ENCODE measurements at places on chromosomes 1 and 21.
A peak's percentile ranks its signal among the peaks of the same experiment; 100 is the strongest.

DNA sequence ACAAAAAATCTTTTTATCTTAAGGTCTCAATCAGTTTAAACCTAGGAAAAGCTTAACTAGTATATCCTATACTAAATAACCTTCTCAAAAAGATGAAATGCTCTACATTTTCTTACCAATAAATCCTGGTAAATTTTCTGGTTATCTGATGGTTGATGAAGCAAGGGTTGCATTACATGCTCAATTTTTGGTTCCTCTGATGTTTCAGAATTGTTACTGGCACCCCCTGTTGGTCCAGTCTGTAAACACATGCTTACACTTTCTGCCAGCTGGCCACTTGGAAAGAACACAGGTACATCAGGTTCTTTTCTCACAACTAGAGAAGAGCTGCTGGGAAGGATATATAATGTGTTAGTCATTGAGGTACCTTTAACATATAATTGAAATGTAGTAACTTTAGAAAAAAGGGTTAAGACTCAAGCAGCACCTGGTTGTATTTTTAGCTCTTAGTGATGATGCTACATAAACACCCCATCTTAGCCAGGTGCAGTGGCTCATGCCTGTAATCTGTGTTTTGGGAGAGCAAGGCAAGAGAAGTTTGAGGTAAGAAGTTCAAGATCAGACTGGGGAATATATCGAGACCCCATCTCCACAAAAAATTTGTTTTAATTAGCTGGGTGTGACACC lies 30.9 kb upstream of the TAL1 start:
- ATAC-seq: no peak

DNA sequence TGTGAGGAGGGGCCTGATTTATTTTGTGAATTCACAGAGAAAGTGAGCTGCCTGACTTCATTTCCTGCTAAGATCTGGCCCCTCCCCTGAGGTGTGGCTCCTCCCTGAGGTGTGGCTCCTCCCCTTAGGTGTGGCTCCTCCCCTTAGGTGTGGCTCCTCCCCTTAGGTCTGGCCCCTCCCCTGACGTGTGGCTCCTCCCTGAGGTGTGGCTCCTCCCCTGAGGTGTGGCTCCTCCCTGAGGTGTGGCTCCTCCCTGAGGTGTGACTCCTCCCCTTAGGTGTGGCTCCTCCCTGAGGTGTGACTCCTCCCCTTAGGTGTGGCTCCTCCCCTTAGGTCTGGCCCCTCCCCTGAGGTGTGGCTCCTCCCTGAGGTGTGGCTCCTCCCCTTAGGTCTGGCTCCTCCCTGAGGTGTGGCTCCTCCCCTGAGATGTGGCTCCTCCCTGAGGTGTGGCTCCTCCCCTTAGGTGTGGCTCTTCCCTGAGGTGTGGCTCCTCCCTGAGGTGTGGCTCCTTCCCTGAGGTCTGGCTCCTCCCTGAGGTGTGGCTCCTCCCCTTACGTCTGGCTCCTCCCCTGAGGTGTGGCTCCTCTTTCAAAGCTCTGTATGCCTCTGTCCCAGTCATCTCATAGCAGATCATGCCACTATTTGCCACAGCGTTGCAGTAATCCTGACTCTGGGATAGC lies 26.9 kb upstream of the LRRC3 start:
- peak; percentile 78 for ATAC-seq

DNA sequence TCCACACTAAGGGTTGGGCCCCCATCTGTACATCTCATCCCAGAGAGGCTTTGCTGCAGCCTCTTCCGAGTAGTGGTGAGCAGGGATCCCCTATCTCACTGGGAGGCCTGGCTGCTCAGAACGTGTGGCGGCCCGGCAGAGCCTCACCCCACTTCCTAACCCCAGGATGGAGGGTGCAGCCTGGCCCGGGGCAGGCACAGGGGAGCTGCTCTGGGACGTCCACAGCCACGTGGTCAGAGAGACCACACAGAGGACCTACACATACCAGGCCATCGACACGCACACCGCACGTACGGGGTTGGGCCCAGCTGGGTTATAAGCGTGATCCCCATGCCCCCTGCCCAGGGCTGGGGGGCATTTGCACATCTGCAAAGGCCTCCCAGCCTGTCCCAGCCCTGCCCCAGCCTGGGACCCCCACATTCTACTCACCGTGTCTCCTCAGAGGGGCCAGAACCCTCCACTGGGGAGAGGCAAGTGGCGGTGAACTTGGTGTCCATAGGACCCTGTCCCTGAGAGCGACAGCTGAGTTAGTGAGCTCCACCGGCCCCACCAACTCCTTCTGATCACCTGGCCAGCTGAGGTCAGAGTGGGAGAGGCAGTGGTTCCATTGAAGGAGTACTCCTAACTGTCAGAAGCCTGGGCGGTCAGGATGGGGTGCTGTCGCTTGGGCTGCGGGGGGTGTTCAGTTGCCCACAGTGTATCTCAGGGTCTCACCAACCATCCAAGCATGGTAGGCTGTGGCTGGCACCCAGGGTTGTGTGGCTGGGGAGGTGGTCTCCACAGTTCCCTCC lies 41.2 kb downstream of the TRIM11 start:
- ATAC-seq: no peak

DNA sequence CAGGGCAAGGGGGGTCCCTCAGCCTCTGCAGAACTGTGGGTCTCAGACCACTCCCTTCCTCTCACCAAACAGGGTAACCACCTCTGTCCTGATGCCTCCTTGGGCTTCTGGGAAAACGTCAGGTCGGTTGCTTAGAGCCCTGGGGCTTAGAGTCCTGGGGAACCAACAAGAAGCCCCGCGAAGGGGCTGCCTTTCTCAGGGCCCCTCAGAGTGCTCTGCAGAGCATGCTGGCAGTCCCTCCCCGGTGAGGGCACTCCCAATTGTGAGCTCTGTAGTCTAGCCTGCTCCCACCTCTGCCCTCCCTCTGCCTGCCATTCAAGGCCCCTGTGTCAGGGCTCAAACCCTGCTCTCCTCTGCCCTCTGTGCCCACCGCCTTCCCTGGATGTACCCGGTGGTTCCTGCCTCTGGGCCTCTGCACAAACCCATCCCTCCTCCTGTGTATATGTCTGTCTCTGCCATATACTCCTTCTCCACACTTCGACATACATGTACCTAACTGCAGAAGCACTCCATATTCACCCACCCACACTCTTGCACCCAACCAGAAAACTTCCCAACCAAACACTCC lies 92.3 kb downstream of the DMRTB1 start:
- no peak for ATAC-seq

GRCh38 chr21:26833460-26833939 lies 11.7 kb downstream of the ADAMTS1 start:
- no peak for ATAC-seq

- no peak for ATAC-seq
These were observed 2.0 kb downstream of the PRKCZ start for GRCh38 chr1:2052054-2052679.

GRCh38 chr1:30789388-30790255 lies 32.0 kb upstream of the LAPTM5 start:
- no peak for ATAC-seq

DNA sequence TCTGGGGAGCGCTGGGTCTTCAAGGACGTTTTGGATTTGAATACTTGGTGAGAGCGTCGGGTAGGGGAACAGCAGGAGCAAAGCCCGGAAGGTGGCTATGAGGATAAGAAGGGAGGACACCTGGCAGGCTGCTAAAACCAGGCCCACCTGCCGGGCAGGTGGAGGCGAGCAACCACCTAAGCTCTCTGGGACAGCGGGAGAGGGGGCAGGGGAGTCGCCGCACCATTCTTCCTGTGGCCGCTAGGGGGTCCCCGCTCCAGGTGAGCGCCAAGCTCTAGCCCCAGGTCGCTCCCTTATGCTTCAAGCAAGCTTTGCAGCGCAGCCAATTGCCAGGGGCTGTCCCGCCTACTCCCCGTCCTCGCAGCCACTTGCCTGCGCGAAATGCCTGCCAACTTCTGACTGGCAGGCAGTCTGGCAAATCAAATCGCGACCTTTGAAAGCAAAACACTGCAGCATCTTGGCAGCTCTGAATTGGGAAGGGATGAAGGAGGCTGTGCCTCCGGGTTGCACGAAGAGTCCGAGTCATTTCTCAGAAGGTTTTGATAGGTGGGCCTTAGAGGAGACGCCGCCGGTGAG lies at the start of gene NIPAL3:
TSS of gene NIPAL3 (plus strand) at position 469 of the 576 bp plus-strand sequence. CDS start 3,746 bp downstream, outside the sequence.
- peak; percentile 94 for ATAC-seq

GRCh38 chr1:62295921-62296491 lies 23.2 kb downstream of the KANK4 start:
- peak; percentile 46 for ATAC-seq

DNA sequence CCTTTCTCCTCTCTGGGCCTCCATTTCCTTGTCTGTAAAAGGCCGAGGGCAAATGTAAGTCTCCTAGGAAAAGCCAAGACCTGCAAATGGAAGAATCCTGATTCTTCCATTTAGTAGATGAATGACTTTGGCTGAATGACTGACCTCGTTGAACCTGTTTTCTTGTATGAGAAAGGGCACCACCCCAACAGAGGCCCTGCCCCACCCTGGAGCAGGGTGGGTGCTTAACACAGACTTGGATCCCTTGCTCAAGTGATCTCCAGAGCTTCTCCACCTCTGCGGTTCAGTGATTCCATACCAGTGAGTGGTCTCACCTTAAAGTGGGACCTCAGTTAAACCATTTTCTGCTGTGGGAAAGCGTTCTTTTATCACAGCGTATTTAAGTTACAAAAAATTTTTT lies 39.0 kb upstream of the GUCA2B start:
- ATAC-seq: no peak

- no peak for ATAC-seq
These were observed 168.1 kb downstream of the FCRL5 start for GRCh38 chr1:157384258-157384657.

DNA sequence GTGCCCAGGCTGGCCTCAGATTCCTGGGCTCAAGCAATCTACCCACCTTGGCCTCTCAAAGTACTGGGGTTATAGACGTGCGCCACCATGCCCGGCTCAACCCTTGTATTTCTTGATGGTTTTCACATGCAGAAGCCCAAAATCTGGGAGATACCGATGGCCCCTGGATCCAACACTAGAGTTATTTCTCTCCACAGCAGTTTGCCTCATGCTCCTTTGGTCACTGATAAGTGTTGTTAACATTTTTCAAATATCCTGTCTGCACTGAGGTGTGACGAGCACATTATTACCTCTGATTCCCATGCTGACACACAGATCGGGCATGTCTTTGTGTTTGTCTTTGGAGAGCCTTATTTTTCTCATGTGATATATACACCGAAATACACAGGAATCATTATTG lies 107.0 kb downstream of the KIF26B start:
- ATAC-seq: no peak

GRCh38 chr1:218692808-218693207 lies 347.7 kb downstream of the TGFB2 start:
- no peak for ATAC-seq

GRCh38 chr1:172212124-172212523 lies 208.4 kb upstream of the C1orf105 start:
- ATAC-seq: no peak

DNA sequence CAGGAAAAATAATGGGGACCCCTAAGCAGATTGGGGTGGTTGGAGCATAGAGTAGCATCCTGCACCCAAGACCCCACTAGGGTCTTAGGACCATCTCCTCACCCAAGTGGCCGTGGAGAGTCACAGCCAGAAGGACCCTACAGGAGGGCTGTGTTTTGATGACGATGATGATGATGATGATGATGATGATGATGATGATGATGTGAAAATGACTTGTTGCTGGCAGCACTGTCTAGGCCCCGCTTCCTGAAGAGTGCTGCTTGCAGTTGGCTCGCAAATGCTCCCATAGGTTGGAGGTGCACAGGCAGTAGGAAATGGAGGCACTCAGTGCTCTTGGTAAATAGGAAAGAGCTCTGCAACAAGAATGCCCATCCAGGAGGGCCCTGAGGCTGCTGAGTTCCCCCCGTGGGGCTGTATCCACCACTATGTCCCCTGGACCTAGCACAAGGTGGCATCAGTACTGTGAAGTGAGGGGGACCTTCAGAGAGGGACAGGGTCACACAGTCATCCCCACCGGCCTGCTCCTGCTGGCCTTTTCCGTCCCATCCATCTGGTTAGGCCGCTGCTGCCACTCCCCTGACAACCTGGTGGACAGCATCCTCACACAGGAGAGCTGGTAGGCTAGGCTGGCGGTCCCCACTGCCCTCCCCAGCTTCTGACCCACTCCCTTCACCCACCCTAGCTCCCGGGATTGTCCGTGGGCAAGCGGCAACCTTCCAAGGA lies 139.6 kb downstream of the FOXD2 start:
- ATAC-seq: no peak

DNA sequence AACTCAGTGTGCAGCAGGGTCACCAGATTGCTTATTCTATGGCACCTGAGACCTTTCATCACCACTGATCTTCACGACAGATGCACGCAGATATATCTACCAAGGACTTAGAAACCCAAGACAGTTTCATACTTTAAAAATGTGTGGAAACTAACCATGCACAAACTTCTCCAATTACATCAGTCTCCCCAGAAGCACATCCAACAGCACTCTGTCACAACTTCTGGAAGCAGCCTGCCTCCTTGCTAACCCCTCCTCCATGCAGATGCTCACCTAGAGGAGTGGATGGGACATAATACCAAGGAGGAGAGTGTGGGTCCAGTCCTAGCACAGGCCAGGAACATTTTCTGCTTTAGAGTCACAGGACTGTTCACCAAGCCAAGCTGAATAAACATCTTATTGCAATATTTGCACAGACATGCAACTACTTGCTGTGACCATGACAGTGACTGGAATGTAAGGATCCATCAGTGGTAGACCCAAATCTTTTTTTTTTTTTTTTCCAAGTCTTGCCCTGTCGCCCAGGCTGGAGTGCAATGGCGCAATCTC lies 69.4 kb downstream of the HIVEP3 start:
- no peak for ATAC-seq

DNA sequence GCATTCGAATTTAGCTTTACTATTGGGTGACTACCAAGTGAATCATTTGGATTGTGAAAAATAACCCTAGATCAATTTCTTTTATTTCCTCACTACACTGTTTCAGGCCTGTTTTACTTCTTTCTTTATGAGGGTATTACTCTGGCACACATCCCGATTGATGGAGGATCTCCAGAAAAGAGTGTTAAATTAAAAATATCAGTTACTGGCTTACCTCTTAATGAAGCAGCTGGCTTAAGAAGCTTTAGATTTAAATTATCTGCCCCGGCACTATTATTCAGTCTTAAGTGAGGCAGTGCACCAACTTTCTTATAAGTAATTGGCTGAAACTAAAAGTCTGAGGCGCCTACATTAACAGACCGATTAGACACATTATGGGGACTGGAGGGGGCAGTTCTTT lies 1097.4 kb downstream of the TTLL7 start:
- ATAC-seq: no peak

DNA sequence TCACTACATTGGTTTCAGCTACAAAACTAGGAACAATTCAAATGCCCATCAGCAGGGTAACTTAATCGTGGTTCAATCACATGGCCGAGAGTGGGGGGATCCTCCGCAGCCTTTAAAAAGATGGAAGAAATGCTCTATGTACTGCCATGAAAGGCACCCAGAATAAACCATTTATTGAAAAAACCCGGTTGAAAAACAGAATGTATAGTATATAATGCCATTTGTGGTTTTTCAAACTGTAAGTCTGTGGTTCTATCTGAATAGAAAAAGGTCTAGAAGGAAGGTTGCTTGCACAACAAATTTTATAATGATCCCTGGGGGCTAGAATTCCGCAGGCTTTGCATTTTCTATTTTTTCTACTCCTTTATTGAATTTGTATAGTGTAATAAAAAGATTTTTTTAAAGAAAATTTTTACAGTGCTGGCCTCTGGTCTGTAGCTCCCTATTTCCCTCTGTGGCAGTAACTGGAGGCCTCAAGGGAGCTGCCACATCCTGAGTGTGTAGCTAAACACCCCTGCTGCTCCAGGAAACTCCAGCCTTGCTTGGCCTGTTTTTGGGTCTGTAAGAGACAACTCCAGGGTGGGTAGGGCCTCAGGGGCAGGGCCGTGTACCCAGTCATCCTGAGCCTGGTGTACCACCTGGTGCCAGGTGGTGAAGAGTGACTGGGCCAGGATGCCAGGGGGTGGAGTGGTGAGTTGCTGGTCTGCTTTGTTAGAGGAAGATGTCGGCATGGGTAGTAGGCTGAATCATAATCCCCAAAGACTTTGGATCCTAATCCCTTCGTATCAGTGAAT lies 51.5 kb upstream of the EPS8L3 start:
- no peak for ATAC-seq
